ENCODE measurements at places on chromosomes 13 and 19. TPM values are rescaled to one million over a fixed set of nuclear protein-coding genes. Genes with fewer than 3 reads are reported as not detected.

Gene PALM3
- total RNA-seq: 0.38 TPM

Gene CYP2F1
- not detected for total RNA-seq

DNA sequence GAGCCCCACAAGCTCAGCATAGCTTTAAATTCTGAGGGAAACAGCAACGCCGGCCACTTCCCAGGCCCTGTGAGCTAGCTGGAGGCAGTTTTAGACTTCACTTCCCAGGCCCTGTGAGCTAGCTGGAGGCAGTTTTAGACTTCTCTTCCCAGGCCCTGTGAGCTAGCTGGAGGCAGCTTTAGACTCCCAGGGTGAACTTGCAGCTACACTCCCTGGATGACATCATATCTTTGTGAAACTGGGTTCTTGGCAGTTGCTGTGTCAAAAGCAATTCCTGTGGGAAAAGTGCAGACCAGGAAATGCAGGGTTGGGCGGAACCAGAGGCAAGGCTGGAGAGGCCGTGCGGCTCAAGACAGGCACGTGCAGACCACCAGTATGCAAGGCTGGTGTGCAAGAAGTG, 12.7 kb downstream of the SOX1 start:
- DNase-seq: peak; percentile 24

DNA sequence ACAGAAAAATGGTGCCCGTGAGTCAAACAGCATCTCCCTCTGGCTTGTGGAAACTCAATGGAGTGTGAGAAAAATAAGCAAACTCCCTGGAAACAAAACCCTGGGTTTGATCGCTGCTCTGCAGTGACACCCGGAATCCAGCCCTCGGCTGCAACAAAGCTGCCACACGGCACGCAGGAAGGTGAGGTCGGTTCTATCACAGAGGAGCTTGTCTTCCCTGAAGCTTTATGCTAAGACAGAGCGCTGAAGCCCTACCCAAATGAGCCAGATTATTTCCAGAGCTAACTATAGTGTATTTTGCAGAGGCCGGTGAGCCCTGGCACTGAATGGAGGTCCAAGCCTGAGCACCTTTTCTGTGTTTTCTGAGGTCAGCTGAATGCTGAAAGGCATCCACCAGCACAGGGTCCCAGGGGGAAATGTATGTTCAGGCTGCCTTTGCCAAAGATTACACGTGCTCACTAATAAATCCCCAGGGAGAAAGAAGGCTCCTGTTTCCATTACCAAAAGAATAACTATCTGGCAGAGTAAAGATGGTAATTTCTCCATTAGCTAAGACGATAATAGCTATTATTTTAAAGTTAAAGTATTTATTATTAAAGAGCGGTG, 77.8 kb downstream of the TSHZ3 start:
- no peak for DNase-seq

DNA sequence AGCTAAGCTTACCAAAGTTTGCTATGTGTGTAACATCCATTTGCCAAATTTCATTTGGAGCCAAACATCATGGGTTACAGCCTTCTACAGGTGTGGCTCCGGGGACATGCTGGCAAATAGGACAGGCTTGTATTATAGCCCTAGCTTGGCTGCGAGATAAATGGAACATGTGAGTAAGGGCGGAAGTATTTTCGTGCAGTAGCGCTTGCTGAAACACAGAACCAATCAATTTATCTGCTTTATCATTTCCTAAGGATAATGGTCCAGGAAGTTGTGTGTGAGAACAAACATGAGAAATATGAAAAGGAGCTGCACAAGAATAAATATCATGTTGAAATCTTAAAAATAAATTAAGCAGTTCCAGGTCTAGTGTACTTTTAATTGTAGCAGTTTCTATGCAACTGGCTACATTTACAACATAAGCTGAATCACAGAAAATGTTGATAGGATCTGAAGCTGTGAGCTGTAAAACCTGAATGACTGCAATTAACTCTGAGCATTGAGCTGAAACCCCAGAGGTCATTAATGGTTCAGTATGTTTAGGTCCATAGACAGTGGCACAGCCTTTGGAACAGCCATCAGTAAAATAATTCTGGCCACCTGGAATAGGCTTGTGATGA, 22.2 kb upstream of the ZNF100 start:
- DNase-seq: no peak

DNA sequence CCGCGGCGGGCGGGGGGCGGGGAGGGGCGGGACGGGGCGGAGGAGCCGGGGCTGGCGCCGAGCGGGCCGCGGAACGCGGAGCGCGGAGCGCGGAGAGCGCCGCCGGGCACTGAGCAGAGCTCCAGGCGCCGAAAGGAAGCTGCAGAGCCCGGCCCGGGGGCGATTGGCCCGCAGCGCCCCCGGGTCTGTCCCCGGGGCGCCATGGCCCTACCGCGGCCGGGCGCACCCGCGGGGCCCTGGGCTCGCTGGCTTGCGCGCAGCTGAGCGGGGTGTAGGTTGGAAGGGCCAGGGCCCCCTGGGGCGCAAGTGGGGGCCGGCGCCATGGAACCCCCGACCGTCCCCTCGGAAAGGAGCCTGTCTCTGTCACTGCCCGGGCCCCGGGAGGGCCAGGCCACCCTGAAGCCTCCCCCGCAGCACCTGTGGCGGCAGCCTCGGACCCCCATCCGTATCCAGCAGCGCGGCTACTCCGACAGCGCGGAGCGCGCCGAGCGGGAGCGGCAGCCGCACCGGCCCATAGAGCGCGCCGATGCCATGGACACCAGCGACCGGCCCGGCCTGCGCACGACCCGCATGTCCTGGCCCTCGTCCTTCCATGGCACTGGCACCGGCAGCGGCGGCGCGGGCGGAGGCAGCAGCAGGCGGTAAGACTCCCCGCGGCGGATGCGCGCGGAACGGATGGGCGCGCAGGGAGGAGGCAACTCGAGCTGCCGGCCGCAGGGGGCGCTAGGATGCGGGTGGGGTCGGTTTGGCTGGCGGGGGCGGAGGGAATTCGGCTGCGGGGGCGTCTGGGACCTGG, at the start of gene PDE4A:
TSS of gene PDE4A (plus strand) at position 95 of the 796 bp plus-strand sequence. CDS start at position 322, 227 bp downstream.
- DNase-seq: no peak
